ENCODE measurements at places on chromosomes 5 and 9. TPM values are rescaled to one million over a fixed set of nuclear protein-coding genes. Genes with fewer than 3 reads are reported as not detected.

Gene SUSD3
- 34.6 TPM for polyA plus RNA-seq

Gene DDX4
- polyA plus RNA-seq = not detected

Gene PBX3
- polyA plus RNA-seq = 10.2 TPM

Gene AP3S1
- polyA plus RNA-seq = 50.2 TPM

Gene C9
- 1.5 TPM for polyA plus RNA-seq

Gene PCDHB10
- 0.73 TPM for polyA plus RNA-seq

Gene BTNL9
- polyA plus RNA-seq = 8.6 TPM

GRCh38 chr5:1488882-1489680, 34.7 kb downstream of the LPCAT1 start:
- no peak for DNase-seq

DNA sequence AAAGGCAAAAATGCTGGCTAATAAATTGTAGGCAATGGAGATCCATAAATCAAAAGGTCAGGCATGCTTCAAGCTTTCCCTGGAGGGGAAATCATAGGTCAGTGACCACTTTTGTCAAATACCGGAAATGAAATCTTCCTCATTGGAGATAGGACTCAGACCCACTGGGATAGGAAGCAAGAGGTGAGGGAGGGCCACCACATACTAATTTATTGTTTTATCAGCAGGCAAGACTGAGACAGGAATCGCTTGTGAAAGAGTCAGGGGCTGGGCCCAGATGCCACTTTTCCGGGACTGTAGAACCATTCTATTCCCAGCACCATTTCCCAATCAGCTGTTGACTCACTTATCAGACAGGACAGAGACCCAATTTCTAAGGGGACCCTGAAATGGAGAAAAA, 256.3 kb upstream of the TRIM32 start:
- DNase-seq = no peak

- no peak for DNase-seq
These were observed 102.2 kb upstream of the MOCS2 start for GRCh38 chr5:53211799-53212198.

DNA sequence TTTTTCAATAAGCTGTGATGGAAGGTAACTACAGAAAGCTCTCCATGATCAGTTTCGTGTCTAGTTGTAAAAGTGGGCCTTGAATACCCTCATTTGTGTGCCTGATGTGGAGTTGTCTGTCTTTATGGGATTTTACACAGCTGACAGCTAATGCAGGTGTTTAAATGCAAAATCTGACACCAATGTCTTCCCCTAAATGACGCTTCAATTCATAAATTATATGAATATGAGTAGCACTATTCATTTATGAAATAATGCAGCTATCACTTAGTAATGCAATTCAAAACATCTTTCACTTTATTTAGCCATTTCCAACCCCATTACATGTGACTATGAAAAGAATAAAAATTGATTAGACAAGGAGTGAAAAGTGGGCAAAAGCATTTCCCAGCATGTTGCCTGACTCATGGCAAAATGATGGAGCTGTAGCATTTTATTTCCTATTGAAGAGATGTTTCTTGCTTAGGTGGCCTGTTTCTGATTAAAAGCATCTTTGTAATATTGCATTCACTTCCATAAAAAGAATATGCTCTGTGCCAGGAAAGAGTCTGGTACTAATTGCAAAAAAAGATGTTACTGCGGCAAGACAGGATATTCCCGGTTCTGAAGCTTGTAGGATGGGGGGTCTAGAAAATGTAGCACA, 116.7 kb upstream of the HAPLN1 start:
- no peak for DNase-seq

DNA sequence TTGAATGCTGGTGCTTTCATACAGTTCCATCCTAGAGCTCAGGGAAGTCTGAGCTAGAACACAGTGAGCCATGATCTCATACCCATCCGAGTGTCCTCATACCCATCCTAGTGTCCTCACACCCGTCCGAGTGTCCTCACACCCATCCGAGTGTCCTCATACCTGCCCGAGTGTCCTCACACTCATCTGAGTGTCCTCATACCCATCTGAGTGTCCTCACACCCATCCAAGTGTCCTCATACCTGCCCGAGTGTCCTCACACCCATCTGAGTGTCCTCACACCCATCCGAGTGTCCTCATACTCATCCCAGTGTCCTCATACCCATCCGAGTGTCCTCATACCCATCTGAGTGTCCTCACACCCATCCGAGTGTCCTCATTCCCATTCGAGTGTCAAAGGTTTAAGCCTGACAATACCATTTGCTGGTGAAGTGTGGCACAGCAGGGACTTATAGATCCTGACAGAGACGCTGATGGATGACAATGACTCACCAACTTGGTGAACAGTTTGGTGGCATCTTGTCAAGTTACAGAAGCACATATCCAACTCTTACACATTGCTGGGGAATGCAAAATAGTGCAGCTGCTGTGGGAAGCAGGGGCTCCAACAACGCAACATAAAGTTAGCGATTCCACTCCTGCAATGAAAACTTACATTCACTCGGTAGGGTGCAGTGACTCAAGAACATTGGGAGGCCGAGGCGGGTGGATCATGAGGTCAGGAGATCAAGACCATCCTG, 77.0 kb upstream of the COL5A1 start:
- no peak for DNase-seq

- DNase-seq = no peak
These were observed 50.0 kb upstream of the RNU6ATAC start for GRCh38 chr9:134214386-134214765.

GRCh38 chr5:117623042-117623805, 1048.6 kb upstream of the SEMA6A start:
- peak; percentile 79 for DNase-seq

GRCh38 chr5:135033901-135034235, at the start of gene PITX1:
Gene PITX1, minus strand, starts transcription at chr5:135034228. Its CDS starts 347 bp downstream, at chr5:135033881.
- no peak for DNase-seq

- DNase-seq = no peak
These were observed 7.3 kb upstream of the RASEF start for GRCh38 chr9:83070261-83070660.

DNA sequence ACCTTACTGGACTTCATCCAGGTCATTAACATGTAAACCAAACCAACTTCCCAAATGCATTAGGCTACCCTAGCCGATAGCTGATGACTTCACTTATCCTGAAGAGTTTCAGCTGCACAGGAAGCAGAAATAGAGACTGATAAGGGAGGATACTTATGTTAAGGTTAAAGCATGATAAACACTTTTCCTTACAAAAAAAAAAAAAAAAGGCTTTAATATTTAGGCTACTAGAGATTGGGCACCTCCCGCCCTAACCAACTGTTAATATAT, 1.6 kb upstream of the MEF2C start:
- DNase-seq = no peak

GRCh38 chr9:20373263-20373662, 249.0 kb downstream of the MLLT3 start:
- no peak for DNase-seq

GRCh38 chr5:9249231-9249630, 296.6 kb downstream of the SEMA5A start:
- no peak for DNase-seq

GRCh38 chr9:29773676-29774075, 2200.4 kb upstream of the C9orf72 start:
- no peak for DNase-seq

- no peak for DNase-seq
These were observed 319.8 kb downstream of the ASTN2 start for GRCh38 chr9:117095081-117095480.

GRCh38 chr5:167929841-167930240, 361.6 kb upstream of the WWC1 start:
- DNase-seq = no peak

DNA sequence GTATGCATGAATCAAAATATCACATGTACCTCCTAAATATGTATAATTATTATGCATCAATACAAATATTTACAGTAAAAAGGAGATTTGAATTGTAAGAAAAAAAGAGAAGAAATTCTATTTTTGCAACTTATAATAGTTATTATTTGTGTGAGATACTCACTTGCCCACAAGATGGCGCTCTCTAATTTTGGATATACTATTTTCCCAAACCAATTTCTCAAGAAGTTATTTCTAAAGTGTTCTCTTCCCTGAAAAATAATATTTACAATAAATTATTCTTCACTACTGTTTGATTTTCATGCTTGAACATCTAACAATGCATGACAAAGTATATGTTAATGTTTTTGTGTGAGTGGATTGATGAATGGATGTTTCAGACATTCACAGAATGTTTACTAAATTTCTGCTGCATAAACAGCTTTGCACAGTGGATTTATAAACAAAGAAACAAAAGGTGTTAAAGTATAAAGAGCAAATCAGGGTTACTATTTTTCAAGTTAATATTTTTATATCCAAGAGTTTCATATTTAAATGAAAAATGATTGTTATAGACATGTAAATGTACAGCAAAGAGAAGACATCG, 503.4 kb downstream of the PDE4D start:
- DNase-seq = no peak

GRCh38 chr5:40160435-40160834, 519.3 kb upstream of the PTGER4 start:
- DNase-seq = no peak

GRCh38 chr5:112886975-112887374, 25.9 kb downstream of the SRP19 start:
- DNase-seq = no peak

DNA sequence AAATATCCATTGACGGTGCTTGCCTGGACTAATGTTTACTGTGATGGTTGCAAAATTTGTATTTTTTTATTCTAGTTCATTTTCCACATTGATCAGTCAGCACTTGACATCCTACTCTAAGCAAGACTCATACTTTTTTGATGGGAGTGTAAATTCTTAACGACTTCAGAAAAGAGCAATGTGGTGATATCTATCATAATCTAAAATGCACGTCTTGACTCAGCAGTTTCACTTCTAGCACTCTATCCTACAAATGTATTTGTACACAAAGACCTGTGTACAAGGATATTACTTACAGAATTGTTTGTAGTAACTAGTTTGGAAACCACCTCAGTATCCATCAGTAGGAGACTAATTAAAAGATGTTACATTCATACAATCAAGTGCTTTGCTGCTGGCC, 24.0 kb downstream of the NAA35 start:
- no peak for DNase-seq

DNA sequence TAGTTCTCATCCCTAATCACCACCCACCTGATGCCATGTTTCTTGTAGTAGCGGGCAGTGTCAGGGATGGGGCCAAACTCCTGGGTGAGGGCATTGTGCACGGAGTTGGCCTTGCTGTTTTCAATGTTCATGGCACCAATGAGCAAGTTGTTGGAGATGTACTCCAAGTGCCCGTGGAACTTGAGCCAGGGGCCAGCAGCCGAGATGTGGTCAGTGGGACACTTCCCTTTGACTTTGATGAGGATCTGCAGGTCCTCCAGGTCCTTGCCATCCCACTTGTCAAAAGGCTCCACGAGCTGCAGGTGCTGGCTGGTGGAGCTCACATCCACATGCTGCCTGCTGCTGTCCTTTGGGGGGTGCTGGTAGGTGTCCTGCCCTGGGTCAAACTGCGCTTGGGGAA, 162.2 kb upstream of the SV2C start:
- no peak for DNase-seq

GRCh38 chr9:127450243-127450760, 904 bp downstream of the RPL12 start:
- DNase-seq = peak; percentile 37

DNA sequence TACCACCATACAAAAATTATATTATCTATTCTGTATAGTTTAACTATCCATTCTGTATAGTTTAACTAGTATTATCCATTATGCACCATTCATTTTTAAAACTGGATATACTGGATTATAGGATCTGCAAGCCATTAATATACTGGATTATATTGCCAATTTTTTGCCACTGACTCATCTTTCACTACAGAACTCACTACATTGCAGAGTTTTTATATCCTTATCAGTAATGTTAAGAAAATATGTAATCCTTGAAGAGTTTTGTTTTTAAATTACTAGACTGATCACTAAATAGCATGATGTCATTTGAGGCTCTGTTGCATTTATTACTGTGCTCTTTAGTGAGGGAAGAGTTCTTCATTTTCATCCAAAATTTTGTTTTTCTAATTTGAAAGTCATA, 109.8 kb upstream of the SNX2 start:
- no peak for DNase-seq

GRCh38 chr5:167573370-167574127, 717.9 kb upstream of the WWC1 start:
- no peak for DNase-seq

DNA sequence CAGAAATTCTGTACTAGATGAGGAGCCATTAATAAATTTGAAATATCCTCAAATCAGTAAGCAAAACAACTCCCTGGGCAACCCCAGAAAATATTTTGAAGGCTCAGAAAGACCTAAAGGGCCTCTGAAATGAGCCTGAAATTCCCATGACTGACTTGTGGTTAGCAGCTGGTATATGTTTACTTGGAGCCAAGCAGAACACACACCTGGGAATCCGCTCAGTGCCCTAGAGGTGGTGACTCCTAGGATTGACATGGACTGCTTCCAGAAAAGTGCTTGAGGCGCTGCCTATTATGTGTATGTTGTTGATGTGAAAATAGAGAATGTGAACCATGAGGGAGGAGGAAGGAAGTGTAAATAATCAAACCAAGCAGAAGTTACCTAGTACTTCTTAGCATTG, 14.7 kb downstream of the RFK start:
- no peak for DNase-seq

- DNase-seq = no peak
These were observed 12.0 kb upstream of the AJM1 start for GRCh38 chr9:136829981-136830885.
